ENCODE measurements at places on chromosomes 7 and 10.

GRCh38 chr7:93015779-93016481 lies 101.8 kb downstream of the SAMD9 start:
- DNase-seq = no peak

DNA sequence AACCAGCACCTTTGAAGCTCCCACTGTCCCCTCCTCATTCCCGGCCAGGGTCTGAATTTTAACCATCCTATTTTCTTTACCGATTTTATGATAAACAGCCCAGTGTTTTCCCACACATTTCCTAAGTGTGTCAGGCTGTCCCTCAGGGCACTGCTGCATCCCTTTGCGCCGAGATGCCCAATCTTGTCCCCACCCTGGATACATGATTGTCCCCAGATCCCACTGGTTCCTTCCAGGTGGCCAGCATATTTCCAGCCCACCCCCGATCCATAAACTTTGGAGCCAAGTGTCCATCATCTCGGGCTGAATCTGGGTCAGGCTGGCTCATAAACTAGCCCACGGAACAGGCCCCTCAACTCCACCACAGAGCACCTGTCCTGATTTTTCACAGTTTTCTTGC lies 137.2 kb downstream of the CDH23 start:
- no peak for DNase-seq

DNA sequence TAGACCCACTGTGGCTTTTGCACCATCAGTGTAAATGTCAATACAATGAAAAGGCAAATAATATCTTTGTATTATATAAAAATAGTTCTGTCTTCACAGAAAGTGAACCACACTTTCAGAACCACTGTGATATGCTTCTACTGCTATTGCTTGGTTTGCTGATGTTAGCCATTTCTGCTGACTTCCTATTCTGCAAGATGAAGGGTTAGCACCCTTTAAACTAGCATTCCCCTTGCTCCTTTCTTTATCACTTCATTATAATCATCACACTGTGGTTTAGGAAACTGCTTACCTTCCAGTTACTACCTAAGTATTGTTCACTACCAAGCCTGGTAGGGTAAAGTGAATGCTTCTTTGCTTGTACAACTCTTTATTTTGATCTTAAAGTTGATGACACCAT lies 29.2 kb downstream of the MYPN start:
- no peak for DNase-seq

DNA sequence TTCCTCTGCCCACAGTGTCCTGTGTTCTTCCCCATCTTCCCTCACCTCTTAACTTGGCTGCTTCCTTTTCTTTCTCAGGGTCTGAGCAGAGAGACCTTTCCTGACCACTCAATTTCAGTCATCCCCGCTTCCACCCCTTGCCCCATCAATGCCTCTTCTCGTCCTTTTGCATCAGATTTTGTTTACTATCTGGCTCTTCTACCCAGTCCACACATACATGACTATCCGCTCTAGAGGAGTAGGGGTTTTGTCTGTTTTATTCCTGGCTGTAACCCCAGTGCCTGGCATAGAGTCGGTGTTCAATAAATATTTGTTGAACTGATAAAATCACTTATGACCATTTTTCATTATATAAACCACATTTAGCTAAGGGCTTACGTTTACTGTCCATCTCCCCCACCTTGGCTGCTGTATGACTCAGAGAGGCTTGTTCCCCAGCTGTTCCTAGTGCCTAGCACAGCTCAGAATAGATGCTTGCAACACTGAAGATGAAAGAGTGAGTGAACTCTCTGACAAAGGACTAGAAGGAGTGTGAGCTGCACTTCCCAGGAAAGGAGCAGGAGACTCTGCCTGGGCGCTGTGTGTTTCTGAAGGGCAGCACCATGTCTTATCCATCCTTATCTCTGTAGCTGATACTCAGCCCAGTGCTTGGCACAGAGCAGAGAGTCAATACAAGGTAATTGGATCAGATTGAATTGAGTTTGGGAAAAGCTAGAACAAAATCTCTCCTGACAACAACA lies 21.9 kb downstream of the ARID5B start:
- DNase-seq = peak; percentile 60

DNA sequence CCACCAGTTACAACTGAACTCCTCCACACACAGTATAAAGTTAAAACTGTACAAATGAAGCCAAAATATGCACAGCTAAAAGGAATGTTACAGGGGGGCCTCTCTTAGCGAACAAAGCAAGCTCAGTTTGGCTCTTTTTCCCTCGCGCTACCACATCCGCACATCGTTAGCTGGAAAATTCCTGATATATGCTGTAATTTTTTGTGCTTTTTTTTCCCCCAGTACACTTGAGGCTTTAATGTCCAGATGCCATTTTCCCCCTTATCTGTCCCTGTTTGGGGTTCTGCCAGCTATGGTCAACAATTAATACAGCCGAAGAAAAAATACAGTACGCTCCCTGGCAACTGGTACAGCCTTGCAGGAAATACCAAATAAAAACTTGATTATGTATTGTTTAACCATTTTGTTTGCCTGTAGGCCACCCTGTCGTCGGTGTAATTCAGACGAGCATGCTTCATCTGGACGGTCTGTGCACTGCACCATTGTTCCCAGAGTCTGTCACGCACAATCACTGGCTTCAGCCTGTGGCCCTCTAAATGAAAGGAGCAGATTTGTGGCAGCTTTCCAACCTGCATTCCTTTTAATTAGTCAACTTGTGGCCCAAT lies 108.1 kb upstream of the FAM133B start:
- DNase-seq = peak; percentile 43

GRCh38 chr10:59454171-59454919 lies 92.0 kb upstream of the FAM13C start:
- no peak for DNase-seq

DNA sequence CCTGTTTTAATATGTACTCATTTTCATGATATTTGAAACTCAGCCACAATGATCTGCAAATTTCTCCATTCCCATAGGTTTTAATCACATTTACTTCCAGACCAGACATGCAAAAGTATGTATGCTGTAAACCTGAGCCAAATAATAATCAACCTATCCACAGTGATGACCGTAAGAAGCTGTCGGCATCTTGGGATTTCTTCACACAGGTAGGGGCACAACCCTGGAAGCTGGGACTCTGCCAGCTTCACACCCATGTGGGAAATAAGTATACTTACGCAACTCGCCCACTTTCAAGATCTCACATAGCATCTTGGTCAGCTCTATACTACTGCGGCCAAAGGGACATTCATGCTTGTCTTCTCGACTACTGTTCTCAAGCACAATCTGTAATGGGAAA lies 352.3 kb downstream of the ELMO1 start:
- no peak for DNase-seq

DNA sequence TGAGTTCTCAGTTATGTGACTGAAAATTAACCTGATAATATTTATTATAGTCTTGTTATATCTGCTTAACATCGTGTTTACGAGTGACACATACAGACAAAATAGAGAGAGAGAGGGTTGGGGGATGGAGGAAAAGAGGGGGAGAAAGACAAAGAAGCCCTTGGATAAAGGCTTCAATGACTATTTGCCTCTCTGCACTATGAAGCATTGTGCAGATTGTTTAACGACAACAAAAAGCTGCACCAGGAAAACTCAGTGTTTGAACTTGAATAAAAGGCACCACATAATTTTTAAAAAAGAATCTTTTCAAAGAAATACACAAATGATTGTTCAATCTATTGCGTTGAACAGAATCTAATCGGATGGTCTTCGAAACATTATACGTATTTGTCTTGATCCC lies 27.8 kb downstream of the MAGI2 start:
- DNase-seq = no peak

GRCh38 chr10:128877936-128878335 lies 589.1 kb upstream of the MGMT start:
- no peak for DNase-seq

DNA sequence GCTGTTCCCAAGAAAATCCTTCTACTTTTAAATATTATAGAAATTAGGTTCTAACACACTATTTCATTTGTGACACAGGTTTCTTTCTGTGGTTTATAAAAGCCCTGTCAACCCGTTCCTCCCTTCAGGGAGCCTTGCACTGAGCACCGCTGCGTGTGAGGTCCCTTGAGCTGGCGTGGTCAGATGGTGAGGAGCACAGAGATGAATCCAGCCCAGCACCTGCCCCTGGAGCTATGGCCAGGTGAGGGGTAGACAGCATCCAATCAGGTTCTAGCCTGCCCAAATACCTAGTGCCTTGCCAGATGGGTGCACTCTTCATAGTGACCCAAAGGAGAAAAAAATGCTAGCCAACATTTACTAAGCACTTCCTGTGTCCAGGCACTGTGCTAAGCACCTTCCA lies 15.7 kb downstream of the ZCCHC24 start:
- no peak for DNase-seq

GRCh38 chr7:140342727-140343514 lies 55.4 kb downstream of the SLC37A3 start:
- no peak for DNase-seq

DNA sequence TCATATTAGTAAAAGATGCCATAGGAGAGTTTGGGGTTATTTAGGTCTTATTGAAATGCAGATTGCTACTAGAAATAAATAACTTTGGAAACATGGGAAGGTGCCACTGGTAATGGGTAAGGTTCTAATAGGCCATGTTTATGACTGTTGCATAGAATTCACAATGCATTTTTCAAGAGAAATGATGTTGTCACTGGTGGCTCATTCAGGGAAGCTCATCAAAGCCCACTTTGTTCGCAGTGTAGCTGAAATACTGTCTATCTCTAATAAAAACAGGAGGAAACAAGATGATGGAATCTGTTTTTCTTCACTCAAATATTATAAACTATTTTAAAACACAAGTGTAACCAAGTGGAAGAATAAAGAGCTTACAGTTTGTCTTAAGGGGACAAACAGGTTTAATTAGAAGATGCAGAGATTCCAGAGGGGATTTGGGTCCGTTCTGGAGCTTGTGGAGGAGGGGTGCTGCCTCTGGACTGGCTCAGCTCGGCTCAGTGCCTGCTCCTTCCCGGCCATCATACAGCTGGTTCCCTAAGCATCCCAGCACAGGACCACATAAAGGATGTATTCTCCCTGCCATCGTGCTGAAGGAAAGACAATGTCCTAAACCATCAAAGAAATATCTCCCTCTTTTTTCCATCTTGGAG lies 20.4 kb downstream of the OPALIN start:
- no peak for DNase-seq

GRCh38 chr10:98286419-98286818 lies 18.4 kb upstream of the LOXL4 start:
- no peak for DNase-seq

DNA sequence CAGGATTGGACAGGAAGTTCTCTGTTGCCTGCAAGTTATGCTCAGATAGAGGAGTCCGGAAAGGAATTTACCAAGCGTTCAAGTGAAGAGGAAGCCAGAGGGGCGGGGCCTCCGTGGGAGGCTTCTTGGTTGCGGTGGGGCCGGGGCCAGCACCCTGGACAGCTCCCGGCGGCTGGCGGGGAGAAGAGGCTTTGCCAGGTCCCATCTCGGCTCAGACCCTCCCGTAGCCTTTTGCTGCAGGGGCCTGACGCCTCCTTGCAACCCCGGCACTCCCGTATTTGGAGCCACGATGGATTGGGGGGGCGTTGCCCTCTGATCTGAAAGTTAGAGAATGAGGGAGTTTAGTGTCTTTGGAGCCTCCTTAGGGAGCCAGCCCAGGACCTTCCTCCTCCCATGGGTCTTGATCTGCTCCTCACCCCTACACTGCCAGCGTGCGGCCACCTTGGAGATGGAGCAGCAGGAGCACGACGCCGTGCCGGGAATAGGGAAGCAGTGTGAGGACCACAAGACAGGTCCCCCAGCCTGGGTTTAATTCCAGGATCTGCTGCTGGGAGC lies 3.1 kb upstream of the SLC18A3 start:
- DNase-seq = peak; percentile 86

GRCh38 chr10:125118011-125118611 lies 42.3 kb downstream of the CTBP2 start:
- no peak for DNase-seq

- no peak for DNase-seq
Measured at GRCh38 chr7:29748286-29749099, 57.8 kb upstream of the WIPF3 start.

DNA sequence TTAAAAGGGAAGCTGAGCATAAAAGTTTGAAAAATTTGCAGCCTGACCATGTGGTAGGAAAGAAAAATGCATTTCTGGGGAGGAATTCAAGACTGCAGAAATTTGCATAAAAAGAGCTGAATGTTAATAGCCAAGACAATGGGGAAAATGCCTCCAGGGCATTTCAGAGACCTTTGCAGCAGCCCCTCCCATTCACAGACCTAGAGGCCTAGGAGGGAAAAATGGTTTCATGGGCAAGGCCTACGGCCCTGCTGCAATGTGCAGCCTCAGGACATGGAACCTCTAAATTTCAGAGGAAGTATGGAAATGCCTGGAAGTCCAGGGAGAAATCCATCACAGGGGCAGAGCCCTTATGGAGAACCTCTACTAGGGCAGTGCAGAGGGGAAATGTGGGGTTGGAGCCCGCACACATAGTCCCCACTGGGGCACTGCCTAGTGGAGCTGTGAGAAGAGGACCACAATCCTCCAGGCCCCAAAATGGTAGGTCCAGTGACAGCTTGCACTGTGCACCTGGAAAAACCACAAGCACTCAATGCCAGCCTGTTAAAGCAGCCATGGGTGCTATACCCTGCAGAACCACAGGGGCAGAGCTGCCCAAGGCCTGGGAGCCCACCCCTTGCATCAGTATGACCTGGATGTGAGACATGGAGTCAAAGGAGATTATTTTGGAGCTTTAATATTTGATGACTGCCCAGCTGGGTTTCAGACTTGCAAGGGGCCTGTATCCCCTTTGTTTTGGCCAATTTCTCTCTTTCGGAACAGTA lies 243.8 kb downstream of the DNAJB9 start:
- DNase-seq = no peak

DNA sequence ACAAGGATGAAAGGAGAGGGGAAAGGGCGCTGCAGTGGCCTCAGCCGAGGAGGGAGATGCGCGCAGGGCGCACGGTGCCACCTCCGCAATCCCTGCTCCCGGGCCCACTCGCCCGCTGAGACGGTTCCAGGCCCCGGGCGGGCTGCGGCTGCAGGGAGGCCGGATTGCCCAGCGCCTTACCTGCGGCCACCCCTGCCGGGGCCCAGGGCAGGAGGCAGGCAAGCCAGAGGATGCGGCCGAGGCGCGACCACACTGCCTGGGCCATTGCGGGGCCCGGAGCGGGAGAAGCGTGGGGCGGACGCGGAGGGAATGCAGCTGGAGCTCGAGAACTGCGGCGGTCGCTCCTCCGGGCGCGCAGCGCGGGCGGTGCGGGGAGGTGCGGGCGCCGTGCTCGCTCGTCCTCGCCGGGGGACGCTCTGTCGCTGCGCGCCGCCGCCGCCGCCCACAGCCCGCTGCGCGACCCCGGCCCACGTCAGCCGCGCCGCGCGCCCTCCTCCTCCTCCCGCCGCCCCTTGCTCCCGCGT lies at the start of gene TMEM130:
Gene TMEM130 (minus strand): TSS at position 418 of the 524 bp plus-strand sequence. CDS start 153 bp downstream, at position 265.
- no peak for DNase-seq

DNA sequence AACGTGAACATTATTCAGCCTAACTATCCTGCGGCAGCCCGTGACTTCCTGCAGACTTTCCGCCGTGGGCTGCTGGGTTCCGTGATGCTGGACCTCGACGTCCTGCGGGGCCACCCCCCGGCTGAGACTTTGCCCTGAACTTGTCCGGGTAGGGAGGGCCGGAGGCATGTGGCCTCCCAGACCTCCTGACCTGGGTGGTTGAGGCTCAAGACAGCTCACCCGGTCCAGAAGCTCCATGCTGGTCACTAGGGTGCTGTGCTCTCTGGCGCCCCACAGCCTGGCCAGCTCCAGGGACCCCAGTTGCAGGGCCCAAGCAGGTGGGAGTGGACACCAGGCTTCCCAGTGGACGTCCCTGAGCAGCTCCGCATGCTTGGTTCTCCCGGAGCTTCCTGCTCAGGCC lies 4.4 kb downstream of the SPRN start:
- DNase-seq = no peak

Measured in hepatic stellate cell (primary cell).